ENCODE measurements at places on chromosomes 13 and 19. TPM values are rescaled to one million over a fixed set of nuclear protein-coding genes. Genes with fewer than 3 reads are reported as not detected.

The CSNK1A1L gene
- polyA plus RNA-seq: 0.18 TPM

DNA sequence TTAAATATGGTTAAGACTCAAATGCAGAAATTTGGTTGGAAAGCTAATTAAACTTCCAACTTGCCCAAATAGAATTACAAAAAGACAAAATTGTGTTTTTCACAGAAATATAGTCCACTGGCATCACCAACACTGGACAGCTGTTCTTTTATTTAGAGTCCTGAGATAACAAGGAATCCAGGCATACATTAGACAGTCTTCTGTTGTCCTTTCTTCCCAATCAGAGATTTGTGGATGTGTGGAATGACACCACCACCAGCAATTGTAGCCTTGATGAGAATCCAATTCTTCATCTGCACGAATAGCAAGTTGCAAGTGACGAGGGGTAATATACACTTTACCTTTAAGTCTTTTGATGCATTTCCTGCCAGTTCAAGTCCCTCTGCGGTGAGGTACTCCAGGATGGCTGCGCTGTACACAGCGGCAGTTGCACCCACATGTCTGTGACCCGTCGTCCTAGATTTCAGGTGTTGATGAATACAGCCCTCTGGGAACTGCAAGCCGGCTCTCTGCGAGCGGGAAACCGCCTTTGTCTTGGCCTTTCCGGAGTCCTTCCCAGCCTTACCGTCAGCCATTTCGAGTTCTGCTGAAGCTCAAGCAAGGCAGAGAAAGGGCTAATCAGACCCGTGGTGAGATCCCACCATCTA, 14.7 kb downstream of the UBAC2 start:
- no peak for DNase-seq

- no peak for DNase-seq
Measured at GRCh38 chr13:76646946-76647345, 239.3 kb downstream of the KCTD12 start.

GRCh38 chr19:43913383-43913782, 21.7 kb downstream of the ZNF45 start:
- DNase-seq: no peak

GRCh38 chr13:44508562-44509077, 67.5 kb downstream of the TSC22D1 start:
- DNase-seq: no peak

- no peak for DNase-seq
Measured at GRCh38 chr13:74705438-74705837, 571.2 kb upstream of the KLF12 start.

DNA sequence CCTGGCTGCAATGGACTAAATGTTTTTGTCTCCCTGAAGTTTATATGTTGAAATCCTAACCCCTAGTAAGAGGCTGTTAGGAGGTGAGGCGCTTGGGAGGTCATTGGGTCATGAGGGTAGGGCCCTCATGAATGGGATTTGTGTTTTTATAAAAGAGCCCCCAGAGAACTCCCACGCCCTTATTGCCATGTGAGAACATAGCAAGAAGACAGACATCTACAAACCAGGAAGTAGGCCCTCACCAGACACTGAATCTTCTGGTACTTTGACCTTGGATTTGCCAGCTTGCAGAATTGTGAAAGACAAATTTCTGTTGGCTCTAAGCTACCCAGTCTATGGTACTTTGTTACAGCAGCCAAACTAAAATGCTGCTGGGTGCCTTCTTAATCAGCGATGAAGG, 96.1 kb upstream of the SPATA13 start:
- DNase-seq: no peak

DNA sequence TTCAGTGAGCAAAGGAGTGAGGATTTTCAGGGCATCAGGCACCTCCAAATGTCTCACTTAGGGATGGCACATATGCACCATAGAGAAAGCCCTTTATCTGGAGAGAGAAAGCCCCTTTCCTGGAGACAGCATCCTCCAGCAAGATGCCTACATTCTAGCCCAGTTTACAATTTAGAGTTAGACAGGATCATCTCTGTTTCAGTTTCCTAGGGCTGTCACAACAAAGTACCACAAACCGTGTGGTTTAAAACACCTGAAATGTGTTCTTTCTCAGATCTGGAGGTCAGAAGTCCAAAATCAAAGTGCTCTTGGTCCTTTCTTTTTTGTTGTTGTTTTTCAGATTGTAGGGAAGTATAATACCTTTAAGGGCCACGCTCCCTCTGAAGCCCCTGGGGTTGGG, 61.8 kb downstream of the MBNL2 start:
- no peak for DNase-seq

DNA sequence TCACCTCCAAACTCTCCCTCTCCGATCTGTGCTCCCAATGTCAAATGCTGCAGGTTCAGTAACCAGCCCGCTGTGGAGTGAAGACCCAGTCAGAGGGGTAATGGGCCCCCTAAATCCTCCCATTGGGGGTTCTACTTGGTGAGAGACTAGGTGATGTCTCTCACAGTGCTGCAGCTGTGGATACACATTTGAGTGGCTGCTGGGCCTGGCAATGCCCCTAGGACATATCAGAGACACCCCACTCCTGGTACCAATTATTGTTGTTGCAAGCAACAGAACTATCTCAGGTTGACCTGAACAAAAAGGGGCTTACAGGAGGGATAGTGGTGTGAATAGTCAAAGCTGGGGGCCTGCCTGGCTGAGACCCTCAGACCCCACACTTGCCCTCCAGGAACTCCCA, 4.6 kb downstream of the MATK start:
- DNase-seq: no peak

GRCh38 chr13:30033681-30034457, 183.5 kb upstream of the UBL3 start:
- no peak for DNase-seq

DNA sequence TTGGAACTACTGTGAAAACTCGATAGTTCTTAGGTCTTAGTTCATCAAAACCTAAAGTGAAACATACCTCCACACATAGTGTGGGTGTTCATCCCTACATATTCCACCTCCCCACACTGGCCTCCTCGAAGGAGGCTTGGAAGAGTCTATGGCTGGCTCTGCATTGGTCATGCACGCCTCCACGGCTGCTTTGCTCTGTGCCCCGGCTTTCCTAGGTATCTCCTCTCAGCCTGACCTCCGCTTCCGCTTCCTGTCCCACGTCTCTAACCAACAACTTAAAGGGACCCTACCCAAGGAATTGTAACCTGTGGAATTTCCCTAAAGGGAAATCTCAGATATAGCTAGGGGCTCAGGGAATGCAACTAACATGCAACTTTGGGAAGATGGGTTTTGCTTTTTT, 79.7 kb upstream of the MBNL2 start:
- no peak for DNase-seq

- no peak for DNase-seq
Measured at GRCh38 chr13:22073718-22074117, 402.8 kb downstream of the FGF9 start.

DNA sequence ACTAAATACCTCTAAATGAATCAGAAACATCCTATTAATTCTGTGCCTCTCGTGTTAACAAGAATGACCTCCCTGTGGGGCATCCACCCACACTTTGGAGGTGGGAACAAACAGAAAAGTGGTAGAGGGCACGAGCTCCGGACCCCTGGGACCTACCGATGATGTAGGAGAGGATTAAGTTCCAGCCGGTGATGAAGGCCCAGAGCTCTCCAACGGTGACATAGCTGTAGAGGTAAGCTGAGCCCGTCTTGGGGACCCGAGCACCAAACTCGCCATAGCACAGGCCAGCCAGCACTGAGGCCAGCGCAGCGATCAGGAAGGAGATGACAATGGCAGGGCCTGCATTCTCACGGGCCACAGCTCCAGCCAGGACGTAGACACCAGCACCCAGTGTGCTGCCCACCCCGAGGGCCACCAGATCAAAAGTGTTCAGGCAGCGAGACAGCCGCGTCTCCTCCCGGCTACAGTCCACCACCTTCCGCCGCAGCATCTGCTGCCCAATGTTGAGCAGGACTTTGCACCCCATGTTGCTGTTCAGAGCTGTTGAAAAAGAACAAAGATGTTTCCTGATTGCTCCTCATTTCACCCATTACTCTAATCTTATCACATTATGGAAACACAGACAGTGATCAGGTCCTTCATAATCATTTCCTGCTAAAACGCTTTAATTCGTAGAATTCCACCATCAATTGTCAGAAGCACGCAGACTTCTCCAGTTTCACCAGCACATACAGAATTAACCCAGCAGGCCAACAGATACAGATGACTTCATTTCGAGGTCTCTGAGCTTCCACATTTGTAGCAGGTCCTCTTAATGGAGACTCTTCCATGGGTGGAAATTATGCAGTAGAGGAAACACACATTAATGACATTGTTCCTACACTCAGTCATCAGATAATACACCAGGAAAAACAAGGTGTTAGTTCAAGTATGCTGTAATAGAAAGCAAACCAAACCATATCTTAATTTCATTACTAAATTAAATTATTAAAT, 59.5 kb downstream of the SLC7A1 start:
- no peak for DNase-seq

DNA sequence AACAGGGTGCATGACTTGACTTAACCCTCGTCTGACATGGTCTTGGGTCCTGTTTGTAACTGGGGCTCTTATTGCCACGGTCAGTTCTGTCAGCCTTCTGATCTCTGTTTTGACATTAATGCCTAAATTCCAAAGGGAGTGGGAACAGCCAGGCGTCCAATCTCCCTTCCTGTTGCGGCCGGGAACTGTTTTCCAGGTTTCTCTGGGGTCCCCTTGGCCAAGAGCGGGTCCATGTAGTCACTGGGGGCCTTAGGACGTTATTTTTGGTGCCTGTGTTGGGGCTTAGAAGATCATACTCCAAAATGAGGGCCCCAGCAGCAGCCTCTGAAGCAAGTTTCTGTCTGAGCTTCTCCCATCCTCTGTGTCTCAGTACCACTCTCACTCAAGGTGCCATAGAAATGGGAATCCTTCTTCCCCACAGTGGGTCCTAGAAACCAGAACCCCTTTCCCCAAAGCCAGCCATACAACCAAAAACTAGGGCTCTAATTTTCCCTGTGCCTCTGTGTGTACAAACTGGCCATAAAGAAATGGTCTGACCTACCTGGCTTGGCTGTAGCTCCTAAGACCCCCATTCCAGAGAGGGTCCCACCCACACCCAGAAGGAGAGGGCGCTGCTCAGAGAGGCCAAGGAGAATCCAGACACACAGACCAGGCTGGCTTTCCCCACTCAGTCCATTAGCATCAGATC, 50.4 kb downstream of the C13orf46 start:
- DNase-seq: no peak

- DNase-seq: no peak
Measured at GRCh38 chr13:60178327-60178726, 14.6 kb upstream of the DIAPH3 start.

Measured in left renal cortex interstitium (tissue), 4 donors.